ENCODE measurements at places on chromosomes 1 and 21. TPM values are rescaled to one million over a fixed set of nuclear protein-coding genes. Genes with fewer than 3 reads are reported as not detected.

The CCDC185 gene
- not detected for total RNA-seq

The HLX gene
- 0.20 TPM for total RNA-seq

The SOAT1 gene
- total RNA-seq, result 40.7 TPM

The DNAI4 gene
- 3.2 TPM for total RNA-seq

The LRRC53 gene
- total RNA-seq, result not detected

The TOR1AIP2 gene
- total RNA-seq, result 81.0 TPM

The EFNA3 gene
- 0.52 TPM for total RNA-seq

The TNFSF4 gene
- total RNA-seq, result 2.9 TPM

GRCh38 chr1:197868751-197869489 is 33.5 kb upstream of the C1orf53 start:
- DNase-seq, result peak; percentile 72
- no peak overlapping the region for H3K27ac ChIP-seq
- no peak overlapping the region for H3K4me3 ChIP-seq

- H3K27ac ChIP-seq, result no peak overlapping the region
- H3K36me3 ChIP-seq, result no peaks in the 10 kb centered on the region
- no peaks in the 10 kb centered on the region for H3K27me3 ChIP-seq
- DNase-seq, result no peak
- H3K4me1 ChIP-seq, result no peaks in the 10 kb centered on the region
Measured at GRCh38 chr1:219548386-219548785, 64.5 kb downstream of the ZC3H11B start.

GRCh38 chr1:56481140-56481694 is 98.1 kb downstream of the PLPP3 start:
- no peak for DNase-seq
- no peaks in the 10 kb centered on the region for H3K4me1 ChIP-seq
- H3K4me3 ChIP-seq, result no peak overlapping the region
- no peaks in the 10 kb centered on the region for H3K36me3 ChIP-seq

GRCh38 chr1:66506991-66507390 is 27.0 kb upstream of the SGIP1 start:
- peaks cover 4% of the 10 kb centered on the region for H3K27me3 ChIP-seq
- H3K4me1 ChIP-seq, result no peaks in the 10 kb centered on the region
- no peaks in the 10 kb centered on the region for H3K36me3 ChIP-seq
- no peak overlapping the region for H3K27ac ChIP-seq
- no peak overlapping the region for H3K4me3 ChIP-seq
- DNase-seq, result no peak

- no peaks in the 10 kb centered on the region for H3K27me3 ChIP-seq
- H3K4me1 ChIP-seq, result no peaks in the 10 kb centered on the region
- no peak for DNase-seq
- no peaks in the 10 kb centered on the region for H3K36me3 ChIP-seq
- no peak overlapping the region for H3K27ac ChIP-seq
Measured at GRCh38 chr1:187680823-187681222, 852.1 kb downstream of the PLA2G4A start.

GRCh38 chr1:38464071-38464661 is 395.4 kb downstream of the RRAGC start:
- H3K4me3 ChIP-seq, result no peak overlapping the region
- no peak for DNase-seq
- no peaks in the 10 kb centered on the region for H3K4me1 ChIP-seq

DNA sequence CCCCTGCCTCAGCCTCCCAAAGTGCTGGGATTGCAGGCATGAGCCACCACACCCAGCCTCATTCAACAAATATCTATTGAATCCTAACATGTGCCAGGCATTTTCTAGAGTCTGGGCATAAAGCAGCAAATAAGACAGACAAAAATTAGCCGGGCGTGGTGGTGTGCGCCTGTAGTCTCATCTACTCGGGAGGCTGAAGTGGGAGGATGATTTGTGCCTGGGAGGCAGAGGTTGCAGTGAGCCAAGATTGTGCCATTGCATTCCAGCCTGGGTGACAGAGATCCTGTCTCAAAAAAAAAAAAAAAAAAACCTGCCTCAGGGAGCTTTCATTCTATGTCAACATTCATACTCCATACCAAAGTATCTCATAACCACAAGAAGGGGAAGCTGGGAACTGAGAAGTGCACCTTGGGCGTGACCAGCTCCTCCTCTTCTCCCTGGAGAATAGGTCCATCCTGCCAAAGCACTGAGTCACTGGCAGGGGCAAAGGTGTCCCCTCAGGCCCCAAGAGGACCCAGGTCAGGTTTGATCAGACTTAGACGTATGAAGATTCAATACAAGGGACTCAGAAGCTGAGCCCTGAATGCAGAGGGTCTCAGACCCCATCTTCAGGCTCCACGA is 36.8 kb upstream of the PPP1R15B start:
- no peak overlapping the region for H3K27ac ChIP-seq
- no peaks in the 10 kb centered on the region for H3K27me3 ChIP-seq
- peaks cover 8% of the 10 kb centered on the region for H3K36me3 ChIP-seq
- H3K4me1 ChIP-seq, result peaks cover 19% of the 10 kb centered on the region
- DNase-seq, result no peak
- no peak overlapping the region for H3K4me3 ChIP-seq

DNA sequence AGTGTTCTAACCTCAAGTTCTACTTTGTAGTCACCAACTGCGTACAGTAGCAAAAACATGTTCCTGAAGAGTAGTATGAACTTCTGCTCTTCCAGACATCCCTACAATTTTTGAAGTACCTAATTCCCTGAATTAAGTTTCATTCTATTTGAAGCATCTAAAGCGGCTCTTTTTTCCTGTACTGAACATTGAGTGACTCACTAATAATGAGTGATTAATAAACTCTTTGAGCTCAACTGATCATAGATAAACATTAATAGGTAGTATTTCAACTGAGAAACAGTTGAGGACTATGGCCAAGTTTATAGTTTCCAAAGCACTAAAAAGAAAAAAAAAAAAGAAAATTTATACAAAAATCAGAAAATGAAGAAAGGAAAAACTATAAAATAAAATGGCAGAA is 683.1 kb downstream of the LTN1 start:
- H3K36me3 ChIP-seq, result no peaks in the 10 kb centered on the region
- DNase-seq, result no peak
- no peak overlapping the region for H3K4me3 ChIP-seq
- H3K27me3 ChIP-seq, result no peaks in the 10 kb centered on the region
- no peaks in the 10 kb centered on the region for H3K4me1 ChIP-seq
- no peak overlapping the region for H3K27ac ChIP-seq

GRCh38 chr1:97901017-97901658 is 19.7 kb downstream of the DPYD start:
- no peak for DNase-seq
- H3K36me3 ChIP-seq, result peaks cover 14% of the 10 kb centered on the region
- no peak overlapping the region for H3K27ac ChIP-seq
- H3K27me3 ChIP-seq, result no peaks in the 10 kb centered on the region

DNA sequence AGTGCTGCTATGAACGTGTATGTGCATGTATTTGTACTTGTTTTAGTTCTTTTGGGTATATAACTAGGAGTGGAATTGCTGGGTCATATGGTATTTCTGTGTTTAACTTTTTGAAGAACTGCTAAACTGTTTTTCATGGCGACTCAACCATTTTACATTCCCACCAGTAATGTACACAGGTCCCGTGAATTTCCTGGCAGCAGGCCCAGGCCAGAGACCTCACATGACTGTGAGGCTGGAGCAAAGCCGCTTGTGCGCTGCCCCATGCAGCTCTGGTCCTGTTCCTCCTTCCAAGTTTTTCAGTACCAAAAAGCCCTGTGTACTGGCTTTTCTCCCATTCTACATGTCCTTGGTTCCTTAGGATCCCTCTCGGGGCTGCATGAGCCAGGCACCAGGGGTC is 29.6 kb downstream of the ACOT11 start:
- DNase-seq, result no peak
- H3K27me3 ChIP-seq, result no peaks in the 10 kb centered on the region
- H3K36me3 ChIP-seq, result no peaks in the 10 kb centered on the region
- H3K27ac ChIP-seq, result no peak overlapping the region

- no peak overlapping the region for H3K27ac ChIP-seq
- no peak overlapping the region for H3K4me3 ChIP-seq
- no peaks in the 10 kb centered on the region for H3K27me3 ChIP-seq
- no peaks in the 10 kb centered on the region for H3K36me3 ChIP-seq
- H3K4me1 ChIP-seq, result peaks cover 15% of the 10 kb centered on the region
Measured at GRCh38 chr1:41633764-41634163, 149.3 kb upstream of the EDN2 start.

GRCh38 chr1:206933333-206933945 is 11.7 kb upstream of the FCMR start:
- no peak overlapping the region for H3K4me3 ChIP-seq
- H3K36me3 ChIP-seq, result no peaks in the 10 kb centered on the region
- H3K27ac ChIP-seq, result no peak overlapping the region
- H3K27me3 ChIP-seq, result no peaks in the 10 kb centered on the region
- peak; percentile 69 for DNase-seq
- peaks cover 29% of the 10 kb centered on the region for H3K4me1 ChIP-seq

DNA sequence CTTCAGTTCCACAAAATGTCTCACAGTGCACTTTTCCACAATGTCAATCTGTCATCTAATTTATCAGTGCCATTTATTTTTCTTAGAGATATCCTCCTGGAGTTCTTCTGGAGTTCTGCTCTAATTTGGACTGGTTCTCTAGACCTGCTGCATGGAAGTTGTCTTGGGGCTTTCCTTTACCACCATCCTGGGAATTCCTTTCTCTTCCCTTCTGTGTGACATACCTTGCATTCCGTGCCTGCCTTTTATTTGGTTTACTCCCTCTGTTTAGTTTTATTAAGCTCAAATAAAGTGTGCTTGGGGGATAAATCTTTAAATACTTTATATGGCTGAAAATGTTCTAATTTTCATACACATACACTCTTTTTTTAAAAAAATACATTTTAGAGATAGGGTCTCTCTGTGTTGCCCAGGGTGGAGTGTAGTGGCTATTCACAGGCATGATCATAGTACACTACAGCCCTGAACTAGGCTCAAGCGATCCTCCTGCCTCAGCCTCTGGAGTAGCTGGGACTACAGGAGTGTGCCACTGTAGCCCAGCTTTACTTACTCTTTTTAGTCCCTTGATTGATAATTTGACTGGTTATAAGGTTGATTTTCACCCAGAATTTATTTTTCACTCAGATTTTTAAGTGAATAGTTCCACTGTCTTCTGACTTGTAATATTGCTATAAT is 14.4 kb downstream of the MTF2 start:
- H3K36me3 ChIP-seq, result no peaks in the 10 kb centered on the region
- H3K27me3 ChIP-seq, result no peaks in the 10 kb centered on the region
- H3K4me1 ChIP-seq, result peaks cover 23% of the 10 kb centered on the region
- no peak for DNase-seq
- no peak overlapping the region for H3K27ac ChIP-seq

DNA sequence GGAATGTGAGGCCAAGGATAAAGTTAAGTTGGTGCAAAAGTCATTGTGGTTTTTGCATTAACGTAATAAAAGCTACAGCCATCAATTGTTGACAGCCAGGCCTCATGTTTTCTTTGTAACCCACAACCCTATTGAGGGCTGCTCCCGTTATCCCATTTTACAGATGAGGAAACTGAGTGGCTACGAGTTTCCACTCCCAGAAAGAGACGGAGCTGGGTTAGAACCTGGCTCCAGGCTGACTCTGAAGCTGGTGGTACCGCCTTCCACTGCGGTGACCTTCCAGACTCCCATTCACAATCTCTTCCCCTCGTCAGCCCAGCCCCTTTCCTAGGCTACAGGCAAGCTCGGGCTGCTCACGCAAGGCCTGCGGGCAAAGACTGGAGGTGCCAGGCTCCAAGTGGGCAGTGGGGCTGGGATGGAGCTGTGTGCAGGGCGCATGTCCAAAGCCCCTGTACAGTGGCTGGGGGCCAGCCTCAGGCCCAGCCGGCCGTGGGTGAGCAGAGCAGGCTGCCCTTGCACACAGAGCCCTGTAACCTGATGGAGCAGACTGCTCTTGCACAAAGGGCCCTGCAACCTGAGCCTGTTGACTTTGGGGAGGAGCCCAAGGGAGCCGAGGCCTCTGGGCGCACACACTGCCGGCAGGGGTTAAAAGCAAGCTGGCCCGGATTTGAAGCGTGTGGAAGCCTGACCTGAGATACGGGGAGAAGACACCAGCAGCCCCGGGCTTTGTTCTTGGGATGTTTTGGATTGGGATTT is 97.4 kb upstream of the TMPRSS2 start:
- no peaks in the 10 kb centered on the region for H3K27me3 ChIP-seq
- no peak for DNase-seq
- H3K4me1 ChIP-seq, result no peaks in the 10 kb centered on the region
- H3K27ac ChIP-seq, result no peak overlapping the region

DNA sequence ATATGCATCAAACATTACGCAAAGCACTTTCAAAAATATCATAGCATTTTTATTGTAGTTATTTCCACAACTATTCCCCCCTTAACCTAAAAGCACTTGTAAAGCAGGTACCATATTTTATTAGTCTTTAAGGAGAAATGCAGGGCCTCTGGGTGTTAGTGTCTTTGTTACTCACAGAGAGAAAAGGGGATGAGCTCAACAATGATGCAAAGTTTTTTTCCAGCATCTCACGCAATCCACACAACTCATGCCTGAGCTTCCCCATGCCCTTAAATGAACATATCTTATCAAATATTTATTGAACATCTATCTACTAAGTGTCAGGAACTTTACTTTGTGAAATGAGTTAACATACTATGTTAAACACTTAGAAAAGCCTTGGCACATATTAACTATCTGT is 50.6 kb downstream of the BEND5 start:
- no peaks in the 10 kb centered on the region for H3K4me1 ChIP-seq
- no peaks in the 10 kb centered on the region for H3K36me3 ChIP-seq
- no peak overlapping the region for H3K27ac ChIP-seq
- DNase-seq, result no peak
- no peak overlapping the region for H3K4me3 ChIP-seq
- H3K27me3 ChIP-seq, result no peaks in the 10 kb centered on the region

Measured in CD4-positive, CD25-positive, alpha-beta regulatory T cell (primary cell).